Stimulated activated CD4-positive, alpha-beta T cell treated with anti-CD3 and anti-CD28 coated beads, Interleukin-1b, Interleukin-23, amount 100 ng/mL, for 1 hour (primary cell): ENCODE measurements at places on chromosomes 6 and 20.

GRCh38 chr20:49914310-49915117, 815 bp downstream of the SPATA2 start:
- DNase-seq = no peak

DNA sequence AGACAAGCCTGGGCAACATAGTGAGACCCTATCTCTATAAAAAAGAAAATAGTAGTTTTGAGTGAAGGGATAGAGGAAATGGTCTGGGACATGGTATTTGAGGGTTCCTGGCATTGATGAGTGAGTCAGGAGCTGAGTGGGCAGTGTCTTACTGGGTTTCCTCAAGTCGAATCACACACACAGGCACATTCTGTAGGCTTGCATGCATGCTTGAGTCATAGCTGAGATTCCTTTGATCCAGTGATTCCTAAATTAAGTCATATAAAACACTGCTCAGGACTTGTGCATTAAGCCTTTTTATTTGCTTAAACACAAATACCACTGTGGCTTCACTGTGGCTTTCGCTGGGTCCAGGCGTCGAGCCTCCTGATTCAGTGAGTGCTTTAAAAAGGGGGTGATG, 71.8 kb upstream of the TMEM181 start:
- no peak for DNase-seq

GRCh38 chr20:21534453-21534852, 20.6 kb upstream of the NKX2-2 start:
- no peak for DNase-seq

GRCh38 chr6:129476810-129477209, 233.2 kb downstream of the ARHGAP18 start:
- no peak for DNase-seq

GRCh38 chr6:11279284-11279689, 46.8 kb upstream of the NEDD9 start:
- no peak for DNase-seq

- peak; percentile 42 for DNase-seq
These were observed 105.0 kb downstream of the OLIG3 start for GRCh38 chr6:137389150-137389704.

DNA sequence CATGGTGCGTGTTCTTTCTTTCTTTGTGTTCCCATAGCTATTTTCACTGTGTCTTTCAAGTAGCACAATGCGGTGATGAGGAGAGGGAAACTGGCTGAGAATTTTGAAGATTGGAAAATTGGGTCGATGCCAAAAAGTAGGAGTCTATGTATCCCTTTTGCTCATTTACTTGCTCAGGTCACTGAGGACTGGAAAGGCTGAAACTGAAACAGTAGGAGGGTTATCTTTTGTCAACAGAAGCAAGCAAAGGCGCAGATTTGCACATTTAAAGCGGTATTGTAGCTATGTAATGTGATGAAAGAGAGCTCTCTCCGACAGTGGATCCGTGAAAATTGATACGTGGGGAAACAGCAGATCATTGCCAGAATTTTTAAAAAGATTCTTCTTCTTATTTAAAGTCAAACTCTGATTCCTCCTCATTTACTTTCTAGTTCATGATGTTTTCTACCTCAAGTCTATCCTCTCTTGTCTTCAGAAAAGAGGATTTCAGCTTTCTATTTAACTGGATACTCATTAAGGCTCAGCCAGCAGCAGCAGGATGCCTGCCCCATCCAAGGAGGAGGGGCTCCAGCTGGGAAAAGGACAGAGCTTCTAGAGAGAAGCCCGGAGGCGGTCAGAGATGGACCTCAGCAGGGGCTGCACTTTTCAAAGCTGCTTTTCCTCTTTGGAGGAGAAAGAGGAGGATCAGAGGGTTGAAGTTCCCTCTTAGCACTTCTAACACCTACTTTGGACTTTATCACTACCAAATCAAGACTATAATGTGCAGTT, 15.9 kb upstream of the FYN start:
- no peak for DNase-seq

GRCh38 chr6:23775127-23775526, 350.9 kb upstream of the NRSN1 start:
- no peak for DNase-seq

DNA sequence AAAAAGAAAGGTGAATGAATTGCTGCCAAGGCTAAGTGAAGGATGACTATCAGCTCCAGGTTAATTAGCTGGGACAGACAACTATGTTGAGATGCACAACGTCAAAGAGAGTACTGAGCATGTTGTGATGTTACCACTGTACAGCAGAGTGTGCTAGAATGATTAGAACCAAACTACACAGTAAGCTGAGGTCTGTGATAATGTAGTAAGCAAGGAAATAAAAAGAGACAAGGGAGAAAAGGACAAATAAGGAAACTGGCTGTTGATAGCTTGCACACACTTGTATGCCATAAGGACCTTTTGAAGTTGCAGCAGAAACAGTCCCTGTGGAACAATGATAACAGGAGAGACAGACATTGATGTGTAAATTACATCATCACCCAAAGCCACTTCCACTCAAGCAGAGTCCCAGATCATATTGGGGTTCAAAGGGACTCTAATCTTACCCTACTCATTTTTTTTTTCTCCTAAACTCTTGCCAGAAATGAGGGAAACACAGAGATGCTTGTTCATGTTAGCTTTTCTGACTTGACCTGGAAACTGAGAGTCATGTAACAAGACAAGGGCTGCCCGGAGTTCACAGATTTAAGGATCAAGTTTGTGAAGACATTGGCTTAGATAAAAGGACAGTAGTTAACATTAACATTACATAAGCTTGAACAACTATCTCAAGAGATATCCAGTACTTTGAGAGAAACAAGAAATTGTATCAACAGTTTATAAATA, 189.9 kb downstream of the CENPW start:
- no peak for DNase-seq

GRCh38 chr6:131009790-131010189, 53.3 kb downstream of the EPB41L2 start:
- DNase-seq = no peak
